Anterior cingulate cortex (tissue), 58 donors: ENCODE measurements at places on chromosomes 12 and 14.

DNA sequence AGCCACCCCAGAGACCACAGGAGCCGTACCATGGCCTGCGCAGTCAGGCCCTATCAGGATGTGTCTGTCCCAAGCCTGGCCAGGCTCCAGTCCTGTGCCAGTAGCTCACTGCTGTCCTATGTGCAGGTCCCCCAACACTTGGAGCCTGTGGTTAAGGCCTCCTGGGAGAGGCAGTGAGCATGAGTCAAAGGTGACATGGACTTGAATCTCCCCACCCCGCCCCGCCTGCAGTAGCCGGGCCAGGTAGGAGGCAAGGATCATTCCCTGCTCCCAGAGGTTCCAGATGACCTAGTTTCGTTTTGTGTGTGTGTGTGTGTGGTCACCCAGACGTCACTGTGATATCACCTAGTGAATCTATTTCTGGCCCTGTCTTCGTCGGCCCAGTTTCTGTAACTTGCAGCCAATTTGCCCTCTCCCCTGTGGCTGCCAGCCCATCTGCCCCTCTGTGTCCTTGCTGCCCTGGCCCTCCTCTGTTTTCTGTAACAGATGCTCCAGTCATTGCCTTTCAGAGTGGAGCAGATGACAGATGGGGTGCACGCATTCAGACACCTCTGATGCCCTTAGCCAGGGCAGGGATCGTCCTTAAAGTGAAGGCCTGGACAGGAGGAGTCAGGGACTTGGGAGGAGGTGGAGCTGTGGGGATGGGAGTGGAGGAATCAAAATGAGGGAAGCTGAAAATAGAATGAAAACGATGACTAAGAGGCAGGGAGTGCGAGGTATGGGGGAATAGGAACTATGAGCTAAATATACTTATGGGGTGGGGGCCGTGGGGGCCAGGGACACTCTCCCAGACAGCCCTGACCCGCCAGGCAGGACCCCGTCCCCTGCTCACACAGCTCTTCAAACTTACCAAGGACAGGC, 37.4 kb downstream of the SLC6A12 start:
- DNase-seq = no peak

DNA sequence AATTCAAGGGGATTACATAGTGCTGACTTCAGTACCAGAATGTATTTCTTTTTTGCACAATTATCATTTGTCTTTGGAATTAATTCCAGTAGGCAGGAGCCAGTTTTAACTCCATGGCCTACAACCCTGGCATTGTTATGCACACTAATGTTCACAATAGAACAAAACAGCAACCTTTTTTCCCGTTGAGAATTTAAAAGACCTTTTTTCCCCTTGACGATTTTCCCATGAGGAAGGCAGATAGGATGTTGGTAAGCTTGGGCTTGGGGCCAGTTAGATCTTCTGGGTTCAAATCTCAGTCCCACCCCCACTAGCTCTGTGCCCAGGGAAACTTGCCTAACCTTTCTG, 13.7 kb downstream of the AKAP6 start:
- no peak for DNase-seq

DNA sequence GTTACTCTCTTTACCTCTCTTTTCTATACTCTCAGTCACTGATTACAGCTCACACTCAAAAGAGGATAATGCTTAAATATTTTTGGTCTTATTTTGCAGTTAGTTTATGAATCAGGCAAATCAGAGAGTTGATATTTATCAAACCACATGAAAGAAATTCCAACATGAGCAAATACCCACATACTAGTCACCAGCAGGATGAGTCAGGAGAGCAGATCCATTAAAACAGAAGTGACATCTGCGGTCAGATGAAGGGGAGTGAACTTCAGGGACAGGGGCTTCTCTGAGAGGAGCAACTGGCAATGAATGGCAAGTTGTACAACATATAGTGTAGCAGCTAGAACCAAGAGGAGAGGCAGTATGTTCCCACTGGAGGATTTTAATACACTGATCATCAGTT, 258.7 kb downstream of the SYT10 start:
- DNase-seq = no peak

- no peak for DNase-seq
Observed at GRCh38 chr14:24051176-24051788, 527 bp upstream of the CARMIL3 start.

- no peak for DNase-seq
Observed at GRCh38 chr12:27951898-27952297, 20.6 kb downstream of the PTHLH start.
